ENCODE measurements at places on chromosomes 6 and 20.

- peak; percentile 25 for DNase-seq
These were observed 7.8 kb downstream of the FOXF2 start for GRCh38 chr6:1396952-1397868.

DNA sequence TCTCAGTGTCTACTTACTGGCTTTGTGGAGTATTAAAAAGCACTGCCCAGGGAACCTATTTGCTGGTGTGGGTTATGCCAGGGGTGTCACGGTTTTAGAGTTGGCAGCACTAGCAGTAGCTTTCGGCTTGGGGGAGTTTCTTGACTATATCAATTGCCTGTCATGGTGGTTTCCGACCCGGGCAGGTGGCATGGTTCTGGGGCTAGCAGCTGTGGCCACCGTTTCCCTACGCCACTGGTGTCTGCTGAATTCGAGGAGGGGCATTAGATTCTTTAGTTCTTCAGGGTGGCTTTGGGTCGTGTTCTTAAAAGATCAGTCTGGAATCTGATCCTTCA lies 55.6 kb upstream of the FOXC1 start:
- no peak for DNase-seq

GRCh38 chr6:143117108-143117507 lies 56.4 kb downstream of the AIG1 start:
- DNase-seq = no peak

DNA sequence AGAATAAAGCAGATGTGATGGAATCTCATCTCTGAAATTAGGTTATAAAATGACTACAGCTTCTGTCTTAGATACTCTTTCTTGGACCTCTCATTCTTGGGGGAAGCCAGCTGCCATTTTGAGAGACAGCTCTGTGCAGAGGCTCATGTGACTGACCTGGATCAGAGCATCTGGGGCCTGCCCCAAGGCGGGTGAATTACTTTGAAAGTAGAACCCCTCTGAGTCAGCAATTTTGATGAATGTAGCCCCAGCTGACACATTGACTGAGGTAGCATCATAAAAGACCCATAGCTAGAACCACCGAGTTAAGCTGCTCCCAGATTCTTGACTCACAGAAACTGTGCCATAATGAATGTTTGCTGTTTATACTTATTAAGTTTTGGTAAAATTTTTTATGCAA lies 124.5 kb downstream of the THEMIS start:
- no peak for DNase-seq

DNA sequence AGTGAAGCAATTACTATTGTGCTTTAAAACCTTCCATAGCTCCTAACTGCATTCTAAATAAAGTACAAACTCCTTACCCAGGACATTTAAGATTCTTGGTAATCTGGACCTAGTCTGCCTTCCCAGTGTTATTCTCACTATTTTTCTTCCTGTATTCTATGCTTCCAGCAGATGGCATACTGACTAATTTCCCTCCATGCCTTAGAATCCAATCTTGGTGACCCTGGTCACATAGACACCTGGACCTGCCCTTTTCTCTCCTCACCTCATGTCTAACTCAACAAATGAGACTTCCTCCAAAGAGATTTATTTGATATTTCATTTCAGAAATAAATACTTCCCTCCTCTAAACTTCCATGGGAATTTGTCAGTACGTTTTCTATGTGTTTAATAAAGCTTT lies 25.8 kb downstream of the ROS1 start:
- no peak for DNase-seq

DNA sequence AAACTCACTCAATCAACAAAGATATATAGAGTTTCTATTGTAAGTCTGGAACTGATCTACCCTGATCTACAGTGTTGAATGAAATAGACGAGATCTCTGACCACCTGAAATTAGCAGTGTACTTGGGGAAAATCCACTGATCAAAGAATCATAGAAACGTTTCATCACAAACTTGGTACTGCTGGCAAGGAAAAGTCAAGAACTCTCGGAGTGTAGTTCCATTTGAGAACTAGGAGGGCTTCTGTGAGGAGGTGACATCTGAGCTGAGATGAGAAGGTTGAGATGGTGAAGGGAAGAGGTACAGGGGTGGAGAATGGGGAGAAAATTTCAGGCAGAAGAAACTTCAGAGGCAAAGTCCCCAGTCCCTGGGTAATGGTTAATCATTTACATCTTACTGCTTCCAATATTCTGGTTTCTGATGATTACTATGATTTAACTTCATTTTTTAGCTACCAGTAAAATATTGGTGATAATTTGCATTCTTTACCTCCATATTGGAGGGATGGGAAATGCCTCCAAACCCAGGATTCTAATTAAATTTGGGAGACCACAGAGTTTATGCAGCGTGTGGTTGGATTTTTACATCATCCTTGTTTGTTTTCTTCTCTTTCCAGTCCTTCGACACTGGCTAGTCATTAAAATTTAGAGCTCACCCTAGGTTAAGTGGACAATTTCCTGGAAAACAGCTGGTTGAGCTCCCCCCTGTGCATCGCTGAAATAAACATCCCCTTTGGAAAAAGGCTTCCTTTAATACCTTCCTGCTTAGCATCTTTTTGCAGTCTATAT lies 191.9 kb downstream of the BCAS1 start:
- no peak for DNase-seq

DNA sequence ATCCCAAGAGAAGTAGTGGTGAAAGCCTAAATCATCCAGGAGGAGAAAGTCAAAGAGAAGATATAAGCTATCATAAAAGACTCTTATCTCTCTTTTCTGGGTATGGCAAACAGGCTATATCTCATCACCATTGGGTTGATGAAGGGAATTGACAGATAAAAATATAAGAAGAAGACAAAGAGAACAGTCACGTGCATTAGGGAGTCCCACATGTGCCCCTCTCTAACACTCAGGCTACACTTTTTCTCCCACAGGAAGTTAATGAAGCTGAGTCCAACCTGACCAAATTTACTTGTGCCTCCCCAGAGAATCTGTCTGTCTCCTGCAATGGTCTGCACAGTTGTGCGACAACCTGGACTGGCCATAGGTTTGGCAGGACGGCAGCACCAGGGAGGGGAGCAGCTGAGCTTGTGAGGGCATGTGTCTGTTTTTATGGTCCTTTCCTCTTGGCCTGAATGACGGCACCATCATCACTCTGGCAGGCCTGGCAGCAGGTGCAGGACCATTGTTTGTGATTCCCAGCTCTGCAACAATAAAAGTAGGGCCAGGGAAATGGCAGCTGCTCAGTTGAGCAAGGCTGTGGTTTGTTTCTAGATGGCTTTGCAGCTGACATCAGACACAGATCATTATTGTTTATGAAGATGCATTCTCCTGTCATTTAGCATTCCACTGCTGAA lies 144.5 kb upstream of the MCHR2 start:
- DNase-seq = no peak

GRCh38 chr6:24078200-24078599 lies 47.8 kb upstream of the NRSN1 start:
- no peak for DNase-seq

- DNase-seq = no peak
These were observed 54.7 kb upstream of the PDE7B start for GRCh38 chr6:135796643-135797305.

GRCh38 chr20:23093613-23094012 lies 7.5 kb upstream of the CD93 start:
- DNase-seq = no peak

- DNase-seq = no peak
These were observed 33.5 kb upstream of the LRFN2 start for GRCh38 chr6:40620574-40621240.

DNA sequence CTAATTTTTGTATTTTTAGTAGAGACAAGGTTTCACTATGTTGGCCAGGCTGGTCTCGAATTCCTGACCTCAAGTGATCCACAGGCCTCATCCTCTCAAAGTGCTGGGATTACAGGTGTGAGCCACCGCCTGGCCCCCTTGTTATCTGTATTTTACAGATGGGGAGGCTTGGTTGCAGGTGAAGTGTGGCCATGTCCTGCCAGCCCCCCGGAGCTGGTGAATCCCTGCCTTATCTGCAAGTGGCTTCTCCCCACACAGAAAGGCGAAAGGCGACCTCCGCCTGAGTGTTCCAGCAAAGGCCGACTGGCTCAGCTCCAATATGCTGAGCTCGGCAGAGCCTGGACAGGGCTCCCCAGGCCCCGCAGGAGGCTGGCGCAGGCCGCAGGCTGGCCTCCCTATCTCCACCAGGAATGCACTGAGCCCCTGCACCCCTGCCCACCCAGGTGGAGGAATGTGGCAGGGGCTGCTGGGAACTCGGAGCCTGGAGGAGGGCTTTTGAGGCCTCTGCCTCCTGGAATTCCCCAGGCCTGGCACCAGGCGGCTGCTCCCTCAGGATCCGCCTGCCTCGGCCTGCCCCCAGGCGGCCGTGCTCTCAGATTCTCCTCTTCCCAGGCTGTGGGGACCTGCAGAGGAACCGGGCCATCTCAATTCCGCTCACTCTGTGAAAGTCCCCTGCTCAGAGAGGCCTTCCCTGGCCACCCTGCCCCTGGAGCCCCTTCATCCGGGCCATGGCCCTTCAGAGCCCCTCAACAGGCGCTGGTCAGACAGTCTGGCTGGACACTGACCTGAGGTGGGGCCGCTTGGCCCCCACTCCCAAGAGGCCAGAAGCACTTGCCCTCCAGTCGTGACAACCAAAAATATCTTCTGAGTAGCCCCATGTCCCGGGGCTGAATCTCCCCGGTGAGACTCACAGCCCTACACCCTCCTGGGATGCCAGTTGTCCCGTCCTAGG lies 9.3 kb upstream of the LAMA5 start:
- DNase-seq = no peak

- DNase-seq = no peak
These were observed 59.4 kb downstream of the GINS1 start for GRCh38 chr20:25466846-25467245.

GRCh38 chr6:100664274-100665040 lies 199.7 kb upstream of the SIM1 start:
- DNase-seq = no peak

DNA sequence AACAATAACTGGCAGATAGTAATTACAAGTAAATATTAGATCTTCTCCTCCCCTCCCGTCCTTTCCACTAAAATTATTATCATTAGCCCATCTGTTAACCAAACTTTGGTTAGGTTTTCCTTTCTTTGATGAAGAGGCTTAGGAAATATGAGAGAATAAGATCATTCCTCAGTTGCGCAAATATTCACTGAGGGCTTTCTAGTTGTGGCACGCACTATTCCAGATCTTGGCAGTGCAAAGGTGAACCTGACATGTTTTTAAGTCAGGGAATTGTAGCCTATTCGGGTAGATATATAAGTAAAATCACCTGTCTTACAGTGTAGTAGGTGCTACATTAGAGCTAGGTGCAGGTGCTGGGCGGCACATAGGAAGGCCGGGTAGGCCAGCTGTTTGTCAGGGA lies 31.1 kb downstream of the RNF217 start:
- DNase-seq = no peak

DNA sequence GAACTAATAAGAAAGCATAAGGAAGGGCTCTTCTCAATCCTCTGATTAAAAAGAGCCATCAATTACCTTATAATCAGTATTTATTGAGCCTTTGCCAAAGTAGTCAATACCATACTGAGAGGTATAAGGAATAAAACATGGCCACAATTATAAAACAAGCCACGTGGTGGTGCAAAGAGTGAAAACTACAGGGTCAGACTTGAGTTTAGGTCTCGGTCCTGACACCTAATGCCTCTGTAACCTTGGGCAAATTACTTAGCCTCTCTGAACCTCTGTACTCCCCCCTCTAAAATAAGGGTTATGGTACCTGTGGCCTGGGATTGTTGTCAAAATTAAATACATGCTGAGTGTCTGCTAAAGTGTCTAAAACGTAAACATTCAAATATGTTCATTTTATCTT lies 11.8 kb downstream of the TRIM10 start:
- DNase-seq = no peak

GRCh38 chr6:32602383-32602782 lies 12.7 kb upstream of the HLA-DRB1 start:
- no peak for DNase-seq

GRCh38 chr6:157453131-157453530 lies 72.1 kb downstream of the ZDHHC14 start:
- DNase-seq = no peak

- no peak for DNase-seq
These were observed 30.1 kb downstream of the PIM1 start for GRCh38 chr6:37200085-37200484.

DNA sequence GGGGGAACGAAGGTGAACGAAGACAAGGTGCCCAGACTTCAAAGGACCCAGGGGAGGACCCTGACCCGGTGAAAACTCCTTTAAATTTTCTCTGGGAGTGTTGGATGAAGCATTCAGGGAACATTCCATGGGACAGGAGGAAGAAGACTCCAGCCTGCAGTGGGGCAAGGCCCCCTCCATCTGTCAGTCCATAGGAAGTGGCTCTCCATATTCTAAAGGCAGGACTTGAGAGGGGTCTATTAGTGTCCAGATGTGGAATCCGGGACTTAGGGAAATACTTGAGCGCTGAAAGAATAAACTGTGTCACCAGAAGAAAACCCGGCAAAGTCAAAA lies 3.2 kb upstream of the BPIFA2 start:
- DNase-seq = no peak

DNA sequence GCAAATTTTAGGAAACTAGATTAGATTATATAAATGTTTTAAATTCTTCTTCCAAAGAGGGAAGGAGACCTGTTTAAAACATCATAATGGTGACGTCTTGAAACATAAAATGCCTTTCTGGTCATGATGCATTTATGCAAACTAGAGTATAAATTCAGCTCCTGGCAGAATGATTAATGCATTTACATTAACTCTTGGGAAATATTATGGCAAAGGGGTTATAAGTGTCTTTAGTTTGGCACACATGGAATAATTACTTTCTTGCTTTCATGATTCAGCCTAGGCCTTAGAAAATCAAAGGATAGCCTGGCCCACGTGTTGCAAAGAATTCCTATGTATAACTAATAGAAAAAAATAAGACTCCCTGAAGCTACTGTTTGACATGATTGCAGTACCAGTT lies 639.2 kb downstream of the RFPL4B start:
- no peak for DNase-seq

DNA sequence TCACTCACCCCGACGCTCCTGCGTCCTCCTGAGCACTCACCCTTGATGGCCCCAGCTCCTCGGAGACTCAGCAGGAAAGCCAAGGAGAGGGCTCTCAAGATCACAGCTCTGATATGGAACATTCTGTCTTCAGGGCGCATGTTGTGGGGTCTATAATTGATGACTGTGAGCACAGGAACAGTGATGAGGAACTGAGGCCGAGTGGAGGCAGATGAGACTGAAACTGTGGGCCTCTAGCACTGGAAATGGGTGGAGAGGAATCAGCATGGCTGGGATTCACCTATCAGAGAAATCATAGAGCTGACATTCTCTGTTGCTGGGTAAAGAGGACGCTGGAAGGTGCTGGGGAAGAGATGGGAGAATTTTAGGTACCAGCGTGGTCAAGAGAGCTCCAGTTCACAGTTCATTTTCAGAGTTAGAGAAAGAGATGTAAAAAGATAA lies at the start of gene HLA-DPA1:
HLA-DPA1 (minus strand) TSS at position 219 of the 441 bp plus-strand sequence.
- DNase-seq = no peak

- peak; percentile 49 for DNase-seq
These were observed 92.4 kb downstream of the PRND start for GRCh38 chr20:4813863-4814695.

DNA sequence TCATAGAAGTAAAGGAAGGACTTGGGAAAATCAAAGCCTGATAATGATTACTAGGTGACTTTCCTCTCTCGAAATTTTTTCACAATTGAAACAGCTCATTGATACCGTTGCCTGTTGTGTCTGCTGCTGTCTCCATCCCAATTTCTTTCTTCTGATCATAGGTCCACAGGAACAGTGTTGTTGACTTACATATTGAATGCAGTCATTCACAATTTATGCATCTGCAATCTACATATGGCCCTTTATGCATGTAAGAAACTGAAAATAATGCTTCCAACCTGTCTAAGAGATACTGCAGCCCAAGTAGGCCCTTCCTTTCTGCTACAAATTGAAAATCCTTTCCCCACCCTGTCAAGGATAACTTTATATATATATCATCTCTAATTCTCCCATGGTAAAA lies 381.3 kb downstream of the PKHD1 start:
- DNase-seq = no peak

GRCh38 chr6:714100-714499 lies 21.2 kb upstream of the EXOC2 start:
- DNase-seq = no peak

Data from stimulated activated CD8-positive, alpha-beta memory T cell treated with anti-CD3 and anti-CD28 coated beads, Interleukin-4, amount 100 ng/mL, for 1 hour (primary cell).